ENCODE measurements at places on chromosomes 12 and 14.

DNA sequence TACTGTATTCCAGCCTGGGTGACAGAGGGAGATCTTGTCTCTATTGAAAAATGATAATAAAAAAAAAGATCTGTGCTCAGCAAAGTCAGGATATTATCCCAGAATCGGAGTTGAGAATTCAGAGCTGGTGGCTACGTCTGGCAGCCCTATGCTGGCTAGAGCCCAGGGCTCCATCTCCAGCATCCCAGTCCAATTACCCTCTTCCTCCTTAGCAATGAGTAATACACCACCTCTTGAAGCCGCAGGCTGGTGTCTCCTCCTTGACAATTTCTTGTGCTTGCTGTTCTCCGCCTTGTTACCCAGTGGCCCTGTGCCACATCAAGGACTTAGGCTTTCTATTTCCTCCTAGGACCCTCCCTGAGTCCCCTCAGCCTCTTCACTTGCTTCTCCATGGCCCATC is 38.4 kb upstream of the DDX11 start:
- DNase-seq: no peak

DNA sequence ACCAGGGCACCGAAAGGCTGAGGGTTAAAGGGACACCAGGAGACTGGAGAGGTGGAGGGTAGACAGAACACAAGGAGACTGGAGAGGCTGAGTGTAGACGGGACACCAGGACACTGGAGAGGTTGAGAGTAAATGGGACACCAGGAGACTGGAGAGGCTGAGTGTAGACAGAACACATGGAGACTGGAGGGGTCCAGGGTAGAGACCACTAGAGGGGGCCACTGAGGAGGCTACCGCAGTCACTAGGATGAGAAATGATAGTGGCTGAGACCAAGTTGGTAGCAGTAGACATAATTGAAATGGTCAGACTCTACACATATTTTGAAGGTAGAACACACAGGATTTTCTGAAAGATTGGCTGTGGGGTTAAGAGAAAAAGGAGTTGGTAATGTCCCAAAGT is 68.2 kb downstream of the PAH start:
- no peak for DNase-seq

GRCh38 chr12:8909752-8910151 is 4.6 kb upstream of the PHC1 start:
- no peak for DNase-seq

- no peak for DNase-seq
Measured at GRCh38 chr12:111699-112493, 45.3 kb downstream of the IQSEC3 start.

GRCh38 chr12:28253161-28253641 is 62.9 kb downstream of the CCDC91 start:
- no peak for DNase-seq

- no peak for DNase-seq
Measured at GRCh38 chr12:127592245-127592644, 674.7 kb upstream of the TMEM132C start.

- no peak for DNase-seq
Measured at GRCh38 chr14:87629788-87630187, 363.2 kb downstream of the GALC start.

DNA sequence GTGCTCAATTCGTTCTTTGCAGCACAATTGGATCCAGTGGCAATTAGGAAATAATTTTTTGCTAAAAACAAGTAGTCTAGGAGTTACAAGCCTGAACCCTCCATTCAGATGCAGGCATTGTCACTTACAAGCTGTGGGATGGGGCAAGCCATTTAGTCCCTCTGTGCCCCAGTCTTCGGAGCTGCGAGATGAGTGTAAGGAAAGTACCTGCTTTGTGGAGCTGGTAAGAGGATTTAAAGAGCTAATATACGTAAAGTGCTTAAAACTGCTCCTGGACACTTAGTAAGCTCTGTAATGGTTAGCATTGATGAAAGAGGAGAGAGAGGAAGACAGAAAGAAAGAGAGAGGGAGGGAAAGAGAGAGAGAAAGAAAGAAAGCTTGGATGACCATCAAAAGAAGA is 112.5 kb downstream of the LGMN start:
- no peak for DNase-seq

DNA sequence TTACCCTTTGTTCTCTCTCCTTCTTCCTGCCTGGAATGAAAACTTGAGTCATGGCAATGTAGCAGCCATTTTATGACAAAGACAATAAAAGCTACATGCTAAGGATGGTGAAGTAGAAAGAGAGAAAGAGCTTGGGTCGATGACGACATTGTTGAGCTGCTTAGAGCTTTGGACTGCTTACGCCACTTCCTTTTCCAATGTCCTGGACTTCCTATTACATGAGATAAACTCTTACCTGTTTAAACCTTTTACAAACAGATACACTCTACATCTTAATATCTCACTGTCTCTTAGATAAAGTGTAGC is 70.1 kb downstream of the PEBP1 start:
- no peak for DNase-seq

DNA sequence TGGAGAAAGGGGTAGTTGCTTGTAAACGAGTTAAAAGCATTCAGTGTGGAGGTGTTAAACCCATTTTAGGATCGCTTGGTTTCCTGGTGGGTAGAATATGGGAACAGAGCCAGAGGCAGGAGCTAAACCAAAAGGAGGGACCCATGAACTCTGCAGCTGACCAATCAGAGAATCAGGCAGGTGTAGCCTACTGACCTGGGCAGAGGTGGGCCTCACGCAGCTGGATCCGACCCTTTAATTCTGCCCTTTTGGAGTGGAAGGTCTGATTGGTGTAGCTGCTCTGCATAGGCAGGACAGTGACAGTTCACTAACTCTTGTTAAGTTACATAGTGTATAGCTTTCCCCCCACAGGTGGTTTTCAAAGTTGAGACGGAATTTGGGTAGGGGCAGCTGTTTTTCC is 63.7 kb downstream of the GNS start:
- no peak for DNase-seq

- no peak for DNase-seq
Measured at GRCh38 chr14:44412858-44413569, 94.1 kb downstream of the FSCB start.

- no peak for DNase-seq
Measured at GRCh38 chr12:74665690-74666089, 128.1 kb downstream of the ATXN7L3B start.

- DNase-seq: no peak
Measured at GRCh38 chr12:129127211-129127610, 273.9 kb downstream of the GLT1D1 start.
